ENCODE measurements at places on chromosomes 5 and 9.

GRCh38 chr5:171236651-171237050 lies 72.4 kb upstream of the TLX3 start:
- H3K27ac ChIP-seq: no peak overlapping the region
- no peaks in the 10 kb centered on the region for H3K27me3 ChIP-seq
- DNase-seq: no peak
- H3K4me3 ChIP-seq: no peak overlapping the region

DNA sequence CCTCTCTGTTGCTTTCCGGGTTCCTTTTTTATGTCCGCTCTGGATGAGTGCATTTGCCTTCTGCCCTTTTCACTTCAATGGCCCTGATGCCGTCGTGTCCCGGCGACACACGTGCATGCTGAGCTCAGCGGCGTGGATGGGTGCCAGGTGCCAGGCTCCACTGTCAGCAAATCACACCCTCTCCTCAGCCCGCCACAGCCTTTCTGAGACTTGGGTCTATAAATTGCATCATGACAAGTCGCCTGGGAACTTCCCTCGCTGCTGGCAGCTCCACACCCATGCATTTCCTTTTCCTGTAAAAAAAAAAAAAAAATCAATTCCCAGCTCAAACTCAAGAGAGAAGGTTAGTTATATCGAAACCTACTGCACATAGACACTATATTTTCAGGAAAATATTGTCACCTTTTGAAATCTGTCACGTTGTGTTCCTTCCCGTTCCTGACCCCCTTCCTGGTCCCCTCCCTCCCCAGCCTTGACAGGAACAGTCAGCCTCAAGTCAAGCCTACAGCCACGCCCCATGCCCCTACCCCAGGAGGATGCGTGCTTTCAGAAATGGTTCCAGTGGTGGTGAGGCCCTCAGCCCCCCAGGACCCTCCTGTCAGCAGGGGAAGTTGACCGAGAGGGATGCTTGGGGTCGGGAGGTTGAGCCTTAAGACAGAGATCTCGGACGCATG lies 110.3 kb upstream of the PTCH1 start:
- peaks cover 47% of the 10 kb centered on the region for H3K27me3 ChIP-seq
- H3K36me3 ChIP-seq: peaks cover 6% of the 10 kb centered on the region
- H3K27ac ChIP-seq: no peak overlapping the region
- H3K4me1 ChIP-seq: peaks cover 8% of the 10 kb centered on the region
- peak; percentile 3 for DNase-seq

- no peak for DNase-seq
- H3K4me1 ChIP-seq: no peaks in the 10 kb centered on the region
Observed at GRCh38 chr9:518540-518939, 303.9 kb downstream of the DOCK8 start.

DNA sequence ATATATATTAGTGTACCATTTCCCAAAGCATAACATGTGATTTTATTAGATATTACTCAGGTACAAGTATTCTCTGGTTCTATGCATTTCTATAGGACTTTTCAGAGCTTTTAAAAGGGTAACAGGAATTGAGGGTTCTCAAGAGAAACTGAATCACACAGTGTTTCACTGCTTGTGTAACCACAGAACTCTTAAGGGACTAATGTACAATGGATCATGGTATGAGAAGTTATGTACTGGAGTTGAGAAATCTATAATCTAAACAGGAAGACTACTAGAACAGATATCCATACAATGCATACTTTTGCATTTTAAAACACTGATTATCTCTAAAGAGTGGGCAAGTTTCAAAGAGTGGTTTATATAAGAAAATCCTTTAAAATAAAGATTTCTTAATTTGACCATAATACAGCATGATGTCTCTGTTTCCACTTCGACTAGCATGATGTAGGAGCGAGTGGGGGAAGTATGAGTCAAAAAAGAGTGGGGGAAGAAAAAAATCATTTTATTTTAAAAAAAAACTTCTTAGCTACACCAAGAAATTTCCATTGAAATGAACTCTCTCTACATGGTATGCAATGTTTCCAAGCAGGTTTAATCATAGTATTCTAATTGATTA lies 183.5 kb downstream of the RFX3 start:
- no peak overlapping the region for H3K4me3 ChIP-seq
- H3K27ac ChIP-seq: no peak overlapping the region
- DNase-seq: no peak
- H3K36me3 ChIP-seq: peaks cover 24% of the 10 kb centered on the region
- no peaks in the 10 kb centered on the region for H3K27me3 ChIP-seq

DNA sequence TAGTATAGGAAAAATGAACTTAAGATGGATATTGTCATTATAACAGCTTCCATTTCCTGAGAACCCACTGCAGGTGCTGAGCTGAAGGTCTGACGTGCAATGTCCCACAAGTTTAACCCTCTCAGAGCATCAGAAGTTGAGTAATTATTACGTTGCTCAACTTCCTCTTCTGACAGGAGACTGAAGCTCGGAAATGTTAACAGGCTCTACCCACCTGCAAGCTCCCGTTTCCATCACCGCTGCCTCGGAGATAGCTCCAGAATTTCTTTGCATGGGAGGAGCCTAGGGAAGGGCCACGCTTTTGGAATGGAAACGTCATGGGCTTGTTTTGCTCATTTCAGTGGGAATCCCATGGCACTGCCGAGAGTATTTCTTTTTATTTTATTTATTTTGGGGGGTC lies 1.0 kb upstream of the NTMT1 start:
- peaks cover 2% of the 10 kb centered on the region for H3K36me3 ChIP-seq
- peaks cover 22% of the 10 kb centered on the region for H3K27me3 ChIP-seq
- H3K27ac ChIP-seq: peak overlapping the region; percentile 98

DNA sequence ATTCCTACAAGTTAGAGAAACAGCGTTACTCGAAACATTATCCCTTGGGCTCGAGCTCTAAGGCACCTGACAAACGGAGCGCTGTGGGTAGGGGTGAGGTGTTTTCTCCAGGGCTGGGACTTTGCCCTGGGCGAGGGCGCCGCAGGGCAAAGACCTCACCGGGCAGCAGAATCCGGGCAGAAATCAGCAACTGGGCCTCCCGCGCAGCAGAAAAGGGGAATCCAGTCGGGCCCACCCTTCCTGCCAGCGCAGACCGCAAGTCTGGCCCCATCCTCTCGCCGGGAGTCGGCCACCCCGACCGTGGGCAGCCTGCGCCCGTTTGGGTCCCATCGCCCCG lies 430 bp upstream of the MSH3 start:
- H3K4me1 ChIP-seq: peaks cover 16% of the 10 kb centered on the region
- H3K27ac ChIP-seq: peak overlapping the region; percentile 81
- no peaks in the 10 kb centered on the region for H3K27me3 ChIP-seq
- no peak for DNase-seq
- peaks cover 31% of the 10 kb centered on the region for H3K36me3 ChIP-seq

DNA sequence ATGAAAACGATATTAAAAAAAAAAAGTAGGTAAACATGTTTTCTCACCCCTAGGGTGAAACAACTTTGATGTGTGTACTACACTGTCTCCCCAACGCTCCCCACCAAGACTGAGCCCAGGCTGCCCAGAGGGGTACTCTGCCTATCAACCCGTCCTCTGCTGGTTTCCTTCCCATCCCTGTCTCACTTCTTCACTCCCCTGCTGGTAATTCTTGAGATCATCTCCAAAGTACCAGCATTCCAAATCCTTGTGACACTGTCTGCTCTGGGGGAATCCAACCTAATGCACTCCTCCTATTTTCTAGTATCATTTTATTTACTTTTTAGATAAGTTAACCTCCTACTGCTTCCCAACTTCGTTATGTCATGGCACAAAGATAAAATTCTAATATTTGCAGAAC lies 6.3 kb upstream of the APTX start:
- H3K27me3 ChIP-seq: no peaks in the 10 kb centered on the region
- H3K4me1 ChIP-seq: peaks cover 2% of the 10 kb centered on the region
- no peak overlapping the region for H3K27ac ChIP-seq
- peaks cover 4% of the 10 kb centered on the region for H3K36me3 ChIP-seq
- H3K4me3 ChIP-seq: no peak overlapping the region
- DNase-seq: no peak

- H3K36me3 ChIP-seq: no peaks in the 10 kb centered on the region
- no peaks in the 10 kb centered on the region for H3K4me1 ChIP-seq
- H3K27me3 ChIP-seq: no peaks in the 10 kb centered on the region
Observed at GRCh38 chr5:67648201-67648671, 451.6 kb upstream of the CD180 start.

- H3K4me1 ChIP-seq: no peaks in the 10 kb centered on the region
- H3K4me3 ChIP-seq: no peak overlapping the region
- DNase-seq: no peak
- peaks cover 5% of the 10 kb centered on the region for H3K27me3 ChIP-seq
- no peak overlapping the region for H3K27ac ChIP-seq
Observed at GRCh38 chr5:5622806-5623205, 200.3 kb downstream of the ICE1 start.

- H3K27ac ChIP-seq: no peak overlapping the region
- no peak for DNase-seq
- H3K36me3 ChIP-seq: no peaks in the 10 kb centered on the region
- no peaks in the 10 kb centered on the region for H3K27me3 ChIP-seq
- no peaks in the 10 kb centered on the region for H3K4me1 ChIP-seq
Observed at GRCh38 chr5:86780018-86780417, 162.3 kb downstream of the COX7C start.

DNA sequence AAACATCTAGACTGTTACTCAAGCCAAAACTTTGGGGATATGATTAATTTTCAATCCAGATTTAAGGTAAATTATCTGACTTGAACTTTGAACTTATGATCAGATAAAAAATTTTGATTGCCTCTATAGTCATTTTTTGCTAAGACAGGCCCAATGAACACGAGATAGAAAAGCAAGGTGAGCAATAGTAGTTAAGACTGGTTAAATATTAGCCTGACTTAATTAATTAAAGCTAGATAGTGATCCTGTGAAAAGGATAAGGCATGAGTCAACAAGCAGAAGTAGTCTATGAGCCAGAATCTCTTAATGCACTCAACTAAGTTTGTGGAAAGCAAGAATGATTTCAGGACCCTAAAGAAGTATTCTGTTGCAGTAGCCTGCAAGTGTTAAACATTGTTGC lies 66.5 kb downstream of the PDE4D start:
- H3K27ac ChIP-seq: no peak overlapping the region
- H3K36me3 ChIP-seq: no peaks in the 10 kb centered on the region
- H3K4me3 ChIP-seq: no peak overlapping the region
- no peak for DNase-seq
- no peaks in the 10 kb centered on the region for H3K4me1 ChIP-seq
- H3K27me3 ChIP-seq: no peaks in the 10 kb centered on the region

DNA sequence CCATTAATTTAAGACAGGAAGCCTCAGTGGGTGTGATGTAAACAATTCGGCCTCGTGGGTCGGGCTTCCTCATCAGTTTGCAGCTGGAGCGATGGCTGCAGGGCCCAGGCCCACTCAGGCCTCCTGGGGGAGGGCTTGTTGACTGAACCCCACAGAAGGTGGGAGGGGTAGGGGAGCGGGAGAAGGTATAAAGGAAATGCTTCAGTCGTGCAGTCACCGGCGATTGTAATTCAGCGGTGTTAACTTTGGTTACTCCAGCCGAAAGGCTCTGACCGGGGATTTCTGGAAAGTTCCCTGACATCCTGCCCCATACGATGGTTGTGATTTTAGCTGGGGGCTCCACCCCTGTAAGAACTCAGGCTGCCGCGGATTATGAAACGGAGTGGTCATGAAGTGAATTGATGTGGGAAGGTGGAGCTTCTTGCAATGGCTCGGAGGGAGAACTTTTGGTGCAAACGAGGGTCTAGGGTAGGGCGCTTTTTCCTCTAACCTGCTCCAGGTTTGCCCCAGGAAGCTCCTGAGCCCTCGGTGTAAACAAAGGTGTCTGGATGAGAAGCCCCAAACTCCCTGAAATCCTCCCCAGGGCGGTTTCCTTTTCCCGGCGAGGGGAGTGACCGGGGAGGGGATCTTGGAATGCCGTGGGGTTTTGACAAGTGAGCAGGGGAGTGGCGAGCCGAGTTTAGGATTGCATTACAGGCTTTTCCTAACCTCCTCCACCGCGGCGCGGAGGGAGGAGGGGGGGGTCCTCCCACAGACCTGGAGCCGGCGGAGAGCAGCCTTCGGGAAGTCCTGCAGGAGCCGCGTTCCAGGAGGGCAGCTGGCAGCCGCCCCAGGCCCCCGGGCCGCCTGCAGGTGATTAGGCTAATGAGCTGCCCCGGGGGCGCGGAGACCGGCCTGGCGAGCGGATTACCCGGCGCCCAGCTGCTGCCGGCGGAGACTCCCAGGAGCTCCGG lies 215.5 kb downstream of the PDZD2 start:
- DNase-seq: no peak
- H3K4me3 ChIP-seq: peak overlapping the region; percentile 57
- no peak overlapping the region for H3K27ac ChIP-seq

GRCh38 chr5:163350083-163350482 lies 87.3 kb upstream of the CCNG1 start:
- peaks cover 9% of the 10 kb centered on the region for H3K4me1 ChIP-seq
- H3K36me3 ChIP-seq: no peaks in the 10 kb centered on the region
- H3K27ac ChIP-seq: no peak overlapping the region
- no peak for DNase-seq
- no peak overlapping the region for H3K4me3 ChIP-seq

DNA sequence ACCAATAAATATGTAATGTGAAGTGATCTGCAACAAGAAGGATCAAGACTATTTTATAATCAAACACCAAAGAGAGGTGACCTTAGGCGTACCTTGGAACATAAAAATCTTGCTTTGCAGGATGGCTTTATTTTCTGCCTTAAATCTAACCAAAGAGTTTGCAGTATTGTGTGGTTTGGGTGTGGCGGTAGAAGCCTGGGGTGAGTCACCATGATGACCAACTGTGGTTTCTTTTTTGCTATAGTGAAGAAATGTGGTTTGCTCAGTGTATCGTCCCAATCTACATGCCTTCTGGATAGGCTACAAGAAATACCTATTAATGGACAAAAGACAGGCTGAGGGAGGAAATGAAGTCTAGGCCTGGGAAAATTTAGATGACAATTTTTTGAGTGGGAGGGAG lies 5.1 kb upstream of the CAST start:
- no peak overlapping the region for H3K27ac ChIP-seq
- peaks cover 13% of the 10 kb centered on the region for H3K27me3 ChIP-seq
- H3K4me1 ChIP-seq: peaks cover 11% of the 10 kb centered on the region
- H3K36me3 ChIP-seq: no peaks in the 10 kb centered on the region
- H3K4me3 ChIP-seq: no peak overlapping the region

DNA sequence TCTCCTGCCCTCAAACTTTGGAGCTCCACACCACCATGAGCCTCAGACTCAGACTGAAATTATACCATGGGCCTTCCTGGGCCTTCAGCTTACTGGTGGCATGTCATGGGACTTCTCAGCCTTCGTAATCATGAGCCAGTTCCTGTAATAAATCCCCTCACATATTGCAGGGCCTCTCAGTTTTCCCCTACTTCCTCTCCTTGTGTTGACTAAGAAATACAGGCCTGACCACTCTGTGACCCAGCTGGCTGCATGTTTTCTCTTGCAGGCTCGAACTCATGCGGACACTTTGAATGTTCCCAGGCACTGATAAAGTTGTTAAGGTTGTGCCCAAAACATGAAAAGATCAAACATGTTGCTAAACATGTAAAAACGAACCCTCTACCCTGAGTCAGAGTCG lies 26.2 kb upstream of the SHC3 start:
- no peaks in the 10 kb centered on the region for H3K27me3 ChIP-seq
- H3K27ac ChIP-seq: no peak overlapping the region
- H3K36me3 ChIP-seq: peaks cover 4% of the 10 kb centered on the region
- H3K4me1 ChIP-seq: no peaks in the 10 kb centered on the region

GRCh38 chr9:127140181-127140580 lies 17.7 kb upstream of the ANGPTL2 start:
- no peaks in the 10 kb centered on the region for H3K36me3 ChIP-seq
- no peaks in the 10 kb centered on the region for H3K27me3 ChIP-seq
- H3K4me3 ChIP-seq: no peak overlapping the region
- DNase-seq: no peak

All from stimulated activated naive B cell treated with anti-CD40 and anti-IgM and Interleukin-4, amounts not matched to agents 10 μg/mL and 1 μg/mL and 100 μg/mL, for 72 hours (primary cell).